ENCODE measurements at places on chromosomes 11 and 22. TPM values are rescaled to one million over a fixed set of nuclear protein-coding genes. Genes with fewer than 3 reads are reported as not detected.

DNA sequence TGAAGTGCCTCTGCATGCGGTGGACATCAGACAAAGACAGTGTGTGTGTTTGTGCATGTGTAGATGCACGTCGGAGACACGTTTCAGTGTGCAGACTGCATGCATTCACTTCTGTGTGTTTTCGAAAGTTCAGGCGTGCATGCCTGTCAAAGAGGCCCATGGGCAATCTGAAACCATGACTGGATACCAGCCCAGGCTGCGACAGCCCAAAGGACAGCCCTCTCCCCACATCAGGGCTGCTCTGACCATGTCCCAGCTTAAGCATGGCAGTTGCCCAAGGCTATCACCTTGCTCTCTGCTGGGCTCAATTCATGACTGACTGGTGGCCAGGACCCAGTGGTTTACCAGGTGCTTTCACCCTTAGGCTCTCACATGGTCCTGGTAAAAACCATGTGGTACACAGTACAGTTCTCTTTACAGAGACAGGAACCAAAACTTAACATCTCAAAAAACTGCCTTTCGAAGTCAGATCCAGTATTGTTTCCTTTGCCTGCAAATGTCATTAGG is 423.7 kb upstream of the CADM1 start:
- no peak for DNase-seq

Gene CREB3L1
- 2.4 TPM for total RNA-seq

Gene PYGM
- total RNA-seq: not detected

GRCh38 chr11:64064374-64065140 is 28.8 kb downstream of the FLRT1 start:
- no peak for DNase-seq

Gene SCGB1C1
- total RNA-seq: not detected

- DNase-seq: no peak
Measured at GRCh38 chr11:77152846-77153245, 24.8 kb downstream of the MYO7A start.

GRCh38 chr11:20589796-20590195 is 9.6 kb upstream of the SLC6A5 start:
- no peak for DNase-seq

Gene SESN3
- total RNA-seq: 4.9 TPM

Data from epithelial cell of proximal tubule (primary cell).